Mesendoderm (in vitro differentiated cells): ENCODE measurements at places on chromosomes 3 and 15.
A peak's percentile ranks its signal among the peaks of the same experiment; 100 is the strongest.

GRCh38 chr3:171862993-171863521 lies 19.9 kb downstream of the TMEM212 start:
- no peak for DNase-seq

- DNase-seq: no peak
These were observed 563.5 kb upstream of the CCDC54 start for GRCh38 chr3:106813742-106814141.

GRCh38 chr3:127488740-127489139 lies 101.8 kb downstream of the TPRA1 start:
- DNase-seq: no peak

DNA sequence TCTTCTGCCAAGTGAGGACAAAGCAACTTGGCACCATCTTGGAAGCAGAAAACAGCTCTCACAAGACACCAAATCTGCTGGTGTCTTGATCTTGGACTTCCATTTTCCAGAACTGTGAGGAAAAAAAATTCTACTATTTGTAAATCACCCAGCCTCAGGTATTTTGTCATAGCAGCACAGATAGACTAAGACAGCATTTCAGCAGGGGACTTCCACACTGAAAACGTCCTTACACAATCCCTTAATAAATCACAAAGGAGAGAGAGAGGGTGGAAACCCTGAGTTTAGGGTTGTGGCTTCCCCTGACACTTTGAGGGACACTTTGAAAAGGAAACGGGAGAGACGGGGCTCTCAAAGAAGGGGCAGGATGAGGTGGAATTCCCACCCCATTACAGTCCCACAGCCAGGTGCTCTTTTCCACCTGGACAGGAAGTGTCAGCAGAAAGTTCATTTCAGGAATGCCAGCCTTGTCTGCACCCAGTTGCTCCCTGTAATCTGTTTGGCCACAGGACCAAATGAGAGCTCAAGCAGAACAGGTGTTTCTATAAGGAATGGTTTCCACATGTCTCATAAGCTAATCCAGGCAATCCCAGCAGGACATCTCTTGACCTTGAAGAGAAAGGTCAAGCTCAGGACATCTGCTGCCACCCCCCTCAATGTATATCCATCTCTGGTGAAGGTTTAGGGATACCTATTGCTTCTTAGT lies 51.3 kb downstream of the MYLK start:
- DNase-seq: no peak

- DNase-seq: no peak
These were observed 54.9 kb downstream of the NSUN3 start for GRCh38 chr3:94117729-94118128.

- DNase-seq: no peak
These were observed 19.2 kb upstream of the SOX2 start for GRCh38 chr3:181692311-181693145.

GRCh38 chr3:72756900-72757299 lies 91.3 kb downstream of the SHQ1 start:
- DNase-seq: no peak

- no peak for DNase-seq
These were observed 65.3 kb downstream of the SLC30A4 start for GRCh38 chr15:45457220-45457619.

GRCh38 chr15:66178531-66178910 lies 75.0 kb downstream of the MEGF11 start:
- peak; percentile 24 for DNase-seq

DNA sequence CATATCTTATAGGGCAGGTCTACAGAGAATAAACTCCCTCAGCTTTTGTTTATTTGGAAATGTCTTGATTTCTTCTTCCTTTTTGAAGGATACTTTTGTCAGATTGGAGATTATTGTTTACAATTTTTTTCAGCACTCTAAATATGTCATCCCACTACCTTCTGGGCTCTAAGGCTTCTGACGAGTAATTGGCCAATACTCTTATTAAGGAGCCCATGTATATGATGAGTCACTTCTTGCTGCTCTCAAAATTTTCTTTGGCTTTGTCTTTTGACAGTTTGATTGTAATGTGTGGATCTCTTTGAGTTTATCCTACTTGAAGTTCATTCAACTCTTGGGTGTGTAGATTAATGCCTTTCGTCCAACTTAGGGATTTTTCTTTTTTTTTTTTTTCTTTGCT lies 28.9 kb upstream of the CD200R1L start:
- no peak for DNase-seq
